ENCODE measurements at places on chromosomes 1 and 21. TPM values are rescaled to one million over a fixed set of nuclear protein-coding genes. Genes with fewer than 3 reads are reported as not detected.

DNA sequence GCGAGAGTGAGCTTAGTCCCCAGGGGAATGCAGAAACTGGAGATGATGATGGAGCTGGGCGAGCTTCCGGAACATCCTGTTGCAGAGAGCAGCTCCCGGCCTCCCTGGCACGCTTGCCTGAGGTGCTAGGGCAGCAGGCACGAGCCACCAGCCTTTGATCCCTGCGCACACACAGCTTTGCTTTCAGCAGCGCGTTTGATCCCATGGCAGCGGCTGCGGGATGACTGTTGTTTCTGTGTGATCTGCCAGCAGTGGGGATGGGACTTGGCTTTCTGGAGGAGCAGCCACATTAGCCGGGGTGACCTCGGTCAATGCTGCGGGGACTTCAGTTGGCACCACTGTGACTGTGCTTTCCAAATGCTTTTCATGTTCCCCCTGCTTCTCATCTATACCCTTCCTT is 193.2 kb downstream of the KAZN start:
- no peaks in the 10 kb centered on the region for H3K27me3 ChIP-seq
- H3K4me3 ChIP-seq = no peak overlapping the region
- no peaks in the 10 kb centered on the region for H3K36me3 ChIP-seq
- no peak for DNase-seq
- H3K27ac ChIP-seq = no peak overlapping the region

DNA sequence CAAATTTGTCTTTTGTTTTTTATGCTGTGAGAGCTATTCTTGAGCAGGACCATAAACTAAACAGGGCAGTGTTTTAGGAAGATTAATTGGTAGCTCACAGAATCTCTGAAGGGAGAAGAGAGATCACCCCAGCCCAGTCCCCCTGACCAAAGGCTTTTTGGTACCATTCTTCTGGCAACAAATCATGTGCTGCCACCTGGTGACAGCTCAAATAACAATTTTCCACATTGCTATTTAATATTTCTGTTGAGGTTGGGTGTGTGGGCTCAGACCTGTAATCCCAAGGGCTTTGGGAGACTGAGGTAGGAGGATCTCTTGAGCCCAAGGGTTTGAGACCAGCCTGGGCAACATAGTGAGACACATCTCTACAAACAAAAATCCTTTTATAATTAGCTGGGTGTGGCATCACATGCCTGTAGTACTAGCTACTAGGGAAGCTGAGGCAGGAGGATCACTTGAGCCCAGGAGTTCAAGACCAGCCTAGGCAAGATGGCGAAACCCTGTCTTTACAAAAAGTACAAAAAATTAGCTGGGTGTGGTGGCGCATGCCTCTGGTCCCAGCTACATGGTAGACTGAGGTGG is 2.2 kb upstream of the TESK2 start:
- DNase-seq = no peak
- no peaks in the 10 kb centered on the region for H3K27me3 ChIP-seq
- no peak overlapping the region for H3K27ac ChIP-seq
- H3K4me3 ChIP-seq = no peak overlapping the region
- H3K4me1 ChIP-seq = peaks cover 4% of the 10 kb centered on the region
- H3K36me3 ChIP-seq = no peaks in the 10 kb centered on the region

GRCh38 chr21:35643176-35643575 is 417.1 kb downstream of the SETD4 start:
- H3K27me3 ChIP-seq = no peaks in the 10 kb centered on the region
- no peaks in the 10 kb centered on the region for H3K4me1 ChIP-seq
- no peak for DNase-seq

- DNase-seq = no peak
- no peak overlapping the region for H3K4me3 ChIP-seq
- H3K27ac ChIP-seq = no peak overlapping the region
- no peaks in the 10 kb centered on the region for H3K4me1 ChIP-seq
- H3K36me3 ChIP-seq = no peaks in the 10 kb centered on the region
- no peaks in the 10 kb centered on the region for H3K27me3 ChIP-seq
Measured at GRCh38 chr21:37319551-37319950, 47.0 kb upstream of the DYRK1A start.

PLA2G2F gene
- total RNA-seq = not detected

Measured in GM12878 (cell line).